ENCODE measurements at places on chromosomes 13 and 19.

DNA sequence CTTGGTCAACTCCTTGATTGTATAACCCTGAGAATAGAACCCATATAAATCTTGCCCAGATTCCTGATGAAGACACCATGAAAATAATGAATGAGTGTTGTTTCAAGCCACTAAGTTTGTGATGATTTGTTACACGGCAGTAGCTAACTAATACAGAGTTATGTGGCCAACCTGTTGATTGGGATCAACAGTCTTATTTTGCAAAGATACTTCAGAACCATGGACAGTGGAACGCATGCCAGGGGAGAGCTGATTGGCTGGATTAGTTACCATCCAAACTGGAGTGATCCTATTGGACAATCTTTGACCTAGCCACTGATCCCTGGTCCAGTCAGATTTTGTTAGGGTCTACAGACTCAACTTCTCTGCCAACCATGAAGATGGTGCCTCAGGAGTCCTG lies 26.6 kb downstream of the CD70 start:
- DNase-seq: no peak

GRCh38 chr19:48872884-48873475 lies 759 bp downstream of the PPP1R15A start:
- DNase-seq: peak; percentile 54

GRCh38 chr19:38564981-38565690 lies 52.6 kb downstream of the MAP4K1 start:
- DNase-seq: no peak

- DNase-seq: no peak
Observed at GRCh38 chr13:103431856-103432255, 365.6 kb upstream of the SLC10A2 start.

DNA sequence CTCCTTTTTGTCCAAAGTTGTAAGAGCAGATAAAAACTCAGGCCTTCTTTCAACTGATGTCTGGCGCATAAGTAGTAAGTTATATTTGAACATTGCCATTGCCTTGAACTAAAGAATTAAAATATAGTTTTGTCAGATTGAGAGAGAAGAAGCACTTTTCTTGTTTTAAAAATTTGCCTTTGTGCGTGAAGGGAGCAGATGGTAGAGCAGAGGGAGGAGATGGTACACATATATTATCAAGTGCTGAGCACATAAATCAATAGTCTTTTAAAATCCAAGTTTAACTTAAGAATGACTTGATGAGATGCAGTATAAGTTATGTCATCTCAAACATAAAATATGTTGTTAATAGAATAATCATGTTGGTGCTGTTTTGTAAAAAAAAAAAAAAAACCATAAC lies 504.6 kb upstream of the KLHL1 start:
- no peak for DNase-seq

Measured in activated naive CD4-positive, alpha-beta T cell (primary cell).